Stimulated activated CD4-positive, alpha-beta T cell treated with anti-CD3 and anti-CD28 coated beads, Interleukin-1b, Interleukin-23, amount 100 ng/mL, for 1 hour (primary cell): ENCODE measurements at places on chromosomes 16 and 17.

DNA sequence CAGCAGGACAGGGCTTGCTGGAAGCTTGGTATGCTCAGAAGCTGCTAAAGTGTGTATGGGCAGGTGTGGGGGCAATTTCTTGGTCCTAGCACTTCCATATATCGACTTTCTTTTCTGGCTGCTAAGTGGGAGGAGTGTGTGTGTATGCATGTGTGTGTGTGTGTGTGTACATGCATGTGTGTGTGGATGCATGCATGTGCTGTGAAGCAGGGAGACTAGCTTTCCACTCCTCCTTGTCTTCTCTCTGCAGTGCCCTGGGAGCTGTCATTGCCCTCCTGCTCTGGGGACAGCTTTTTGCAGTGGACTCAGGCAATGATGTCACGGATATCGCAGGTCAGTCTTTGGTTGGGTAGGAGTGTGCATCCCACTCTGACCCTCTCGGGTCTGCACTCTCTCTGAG is 1.6 kb downstream of the HP start:
- DNase-seq: no peak

DNA sequence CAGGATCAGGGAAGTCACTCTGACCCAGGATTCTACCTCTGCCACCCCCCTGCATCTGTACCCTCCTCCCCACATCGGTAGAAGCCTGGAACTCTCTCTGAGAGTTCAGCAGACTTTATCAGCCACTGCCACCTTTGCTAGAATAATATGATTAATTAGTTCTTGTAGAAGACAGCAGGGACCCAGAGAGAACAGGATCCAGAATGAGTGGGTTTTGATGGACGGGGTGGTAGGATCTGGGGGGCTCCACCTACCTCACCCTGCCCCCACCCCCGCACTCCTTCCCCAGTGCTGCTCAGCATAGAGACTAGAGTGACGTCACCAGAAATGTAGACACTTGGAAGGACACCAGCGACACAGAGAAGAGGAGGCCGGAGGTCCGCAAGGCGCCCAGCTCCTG is 33.5 kb downstream of the ABCC6 start:
- DNase-seq: no peak

DNA sequence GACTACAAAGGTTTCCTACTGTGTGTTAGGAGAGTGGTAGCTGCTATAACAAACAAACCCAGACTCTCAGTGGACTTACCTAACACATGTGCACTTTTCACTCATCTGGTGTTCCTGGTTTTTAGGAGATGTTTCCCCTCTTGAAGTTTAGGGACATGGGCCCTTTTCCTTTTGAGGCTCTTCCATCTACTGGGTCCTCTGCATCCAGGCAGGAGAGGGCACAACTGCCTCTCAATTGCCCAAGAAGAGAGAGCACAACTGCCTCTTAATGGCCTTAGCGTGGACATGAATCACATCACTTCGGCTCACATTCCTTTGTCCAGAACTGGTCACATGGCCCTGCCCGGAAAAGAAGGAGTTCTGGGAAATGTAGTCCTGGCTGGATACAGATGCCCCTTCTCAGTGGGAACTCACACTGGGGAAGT is 9.8 kb upstream of the TNRC6C start:
- DNase-seq: no peak

DNA sequence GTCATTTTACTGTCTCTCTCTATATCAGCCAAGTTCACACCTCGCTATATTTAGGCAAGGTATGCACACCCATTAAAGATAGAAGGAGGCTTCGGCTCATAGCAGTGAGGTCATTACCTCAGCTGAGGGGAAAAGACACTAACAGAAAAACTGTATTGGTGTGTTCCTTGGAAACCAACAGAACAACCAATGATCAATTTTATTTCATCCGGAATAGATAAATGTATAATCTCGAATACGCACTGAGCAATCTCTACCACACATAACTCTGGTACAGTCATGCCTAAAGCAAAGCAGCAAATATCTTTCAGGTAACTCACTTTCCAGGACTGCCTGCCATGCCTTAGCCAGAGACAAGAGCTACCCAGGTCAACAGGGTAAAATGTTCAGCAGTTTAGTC is 109.9 kb upstream of the CORO6 start:
- no peak for DNase-seq

GRCh38 chr17:77109764-77110359 is 30.9 kb upstream of the SEC14L1 start:
- no peak for DNase-seq

DNA sequence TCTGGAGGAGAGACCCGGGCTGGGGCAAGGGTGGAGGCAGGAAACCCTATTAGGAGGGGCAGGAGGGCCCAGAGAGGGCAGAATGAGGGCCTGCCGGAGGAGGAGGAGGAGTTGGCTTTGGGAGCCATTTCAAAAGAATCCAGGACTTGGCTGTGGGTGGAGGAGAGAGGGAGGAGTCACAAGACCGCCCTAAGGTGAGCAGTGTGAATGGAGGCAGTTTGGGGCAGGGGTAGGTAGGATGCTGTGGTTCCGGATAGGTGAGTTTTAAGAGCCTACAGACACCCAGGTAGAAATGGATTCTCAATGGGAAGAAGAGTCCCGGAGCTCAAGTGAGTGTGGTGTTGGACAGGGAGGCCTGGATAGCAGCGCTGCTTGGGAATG is 80.3 kb downstream of the ARHGAP23 start:
- no peak for DNase-seq

- DNase-seq: no peak
Observed at GRCh38 chr16:50688083-50688482, 5.3 kb upstream of the NOD2 start.

GRCh38 chr16:87050142-87050541 is 267.1 kb downstream of the C16orf95 start:
- no peak for DNase-seq

GRCh38 chr16:24986512-24987303 is 28.5 kb downstream of the ARHGAP17 start:
- DNase-seq: no peak
